ENCODE measurements at places on chromosomes 5 and 9.

DNA sequence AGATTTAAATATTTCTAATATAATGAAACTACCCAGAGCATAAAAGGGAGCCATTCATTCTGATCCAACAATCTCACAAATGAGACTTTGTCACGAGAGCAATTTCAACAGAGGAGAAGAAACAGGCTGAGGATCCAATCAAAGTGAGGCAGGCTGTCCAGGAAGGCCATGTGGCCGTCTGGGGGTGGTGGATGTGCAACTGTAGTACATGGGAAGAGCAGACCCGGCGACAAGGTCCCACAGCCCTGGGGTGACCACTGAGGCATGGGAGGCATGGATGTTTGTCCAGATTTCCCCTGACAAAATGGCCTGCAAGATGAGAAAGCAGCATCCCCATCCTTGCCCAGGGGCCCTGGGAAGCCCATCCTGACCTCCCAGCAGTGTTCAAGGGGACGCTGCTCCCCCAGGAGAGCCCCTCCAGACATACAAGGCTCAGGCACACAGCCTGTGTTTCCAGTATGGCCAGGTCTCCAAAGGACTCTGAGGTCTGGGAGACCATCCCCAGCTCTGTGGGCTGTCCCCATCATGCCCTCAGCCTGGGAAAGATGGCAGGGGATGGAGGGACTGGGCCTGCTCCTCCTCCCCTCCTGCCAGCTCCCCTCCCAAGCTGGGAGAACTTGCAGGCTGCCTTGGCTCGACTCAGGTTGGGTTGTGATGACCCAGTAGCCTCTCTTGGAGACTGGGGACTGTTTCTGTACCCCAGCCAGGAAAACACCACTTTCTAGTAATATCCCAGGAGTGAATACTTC, 27.5 kb upstream of the FCN2 start:
- DNase-seq, result no peak

DNA sequence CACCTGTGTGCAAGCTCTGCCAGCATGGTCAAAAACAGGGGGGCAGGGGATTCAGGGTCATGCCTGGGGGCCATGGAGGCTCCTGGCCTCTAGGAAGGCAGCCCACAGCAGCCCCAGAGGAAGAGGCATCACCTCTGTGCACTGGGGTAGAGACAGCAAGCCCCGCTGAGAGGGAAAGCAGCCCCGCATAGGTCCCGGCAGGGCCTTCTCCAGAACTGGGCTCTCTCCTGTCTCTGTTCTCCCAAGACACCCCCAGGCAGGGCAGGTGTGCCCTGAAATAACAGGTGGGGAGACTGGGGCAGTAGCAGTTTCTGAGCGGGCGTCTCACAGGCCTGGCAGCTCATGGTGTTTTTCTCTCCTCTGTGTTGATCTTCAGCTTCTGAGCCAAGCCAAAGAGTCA, 279.1 kb downstream of the HSPA4 start:
- no peak for DNase-seq

DNA sequence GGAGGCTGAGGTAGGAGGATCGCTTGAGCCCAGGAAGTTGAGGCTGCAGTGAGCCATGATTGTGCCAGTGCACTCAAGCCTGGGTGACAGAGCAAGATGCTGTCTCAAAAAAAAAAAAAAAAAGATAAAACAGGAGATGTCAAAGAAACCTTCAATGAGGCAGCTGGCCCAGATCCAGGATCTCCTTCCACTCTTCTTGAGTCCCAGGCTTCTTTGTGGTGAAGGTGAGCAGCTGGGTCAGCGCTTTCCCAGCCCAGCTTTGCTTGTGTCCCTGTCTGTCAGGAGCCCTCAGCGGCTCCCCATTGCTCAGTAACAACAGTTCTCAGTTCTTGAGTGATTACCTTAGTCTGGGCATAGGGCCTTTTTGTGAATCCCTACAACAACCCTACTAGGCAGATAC, 69.4 kb upstream of the PSD2 start:
- no peak for DNase-seq

DNA sequence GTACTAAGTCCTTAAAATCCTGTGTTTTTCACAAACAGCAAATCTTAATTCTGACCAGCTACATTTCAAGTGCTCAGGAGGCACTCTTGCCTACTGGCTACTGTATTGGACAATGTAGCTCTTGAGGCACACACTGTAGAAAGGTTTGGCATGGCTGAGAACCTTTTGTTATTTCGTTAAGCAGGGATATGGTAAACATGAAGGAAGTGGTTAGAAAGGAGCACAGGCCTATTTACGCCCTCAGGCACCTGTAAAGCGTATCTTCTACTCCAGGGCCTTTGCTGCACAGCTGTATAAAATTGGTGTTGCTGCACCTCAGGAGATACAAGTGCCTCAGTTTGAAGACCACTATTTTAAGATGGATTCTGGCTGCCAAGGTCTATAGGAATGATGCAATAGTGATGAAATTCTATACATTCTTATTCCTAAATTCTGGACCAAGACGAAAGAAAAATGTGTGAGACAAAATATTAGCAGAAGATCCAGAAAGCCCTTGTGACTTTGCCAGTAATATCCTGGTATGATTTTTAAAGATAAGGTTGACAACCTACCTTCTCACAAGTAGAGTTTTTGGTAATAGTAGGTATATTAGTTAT, 9.3 kb upstream of the OTULIN start:
- no peak for DNase-seq

GRCh38 chr5:166505544-166505943, 1785.9 kb upstream of the WWC1 start:
- DNase-seq, result no peak

- no peak for DNase-seq
Observed at GRCh38 chr5:4405614-4406219, 734.4 kb upstream of the ADAMTS16 start.

DNA sequence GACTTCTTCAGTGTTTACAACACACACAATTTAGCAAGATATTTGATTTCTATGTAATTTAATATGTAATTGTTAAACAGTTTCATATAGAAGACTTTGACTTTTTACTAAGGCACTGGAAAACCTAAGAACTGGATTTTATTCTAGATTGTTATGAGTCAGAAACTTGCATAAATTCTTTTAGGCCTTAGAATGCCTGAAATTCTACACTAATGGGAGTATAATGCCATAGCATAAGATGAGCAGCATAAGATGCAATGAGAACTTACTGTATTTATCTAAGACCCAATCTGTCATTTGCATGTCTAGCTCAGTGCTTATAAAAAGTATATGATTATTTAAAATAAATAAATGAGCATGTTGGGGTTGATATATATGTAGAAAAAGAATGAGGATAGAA, 285.2 kb downstream of the CDH12 start:
- DNase-seq, result no peak

DNA sequence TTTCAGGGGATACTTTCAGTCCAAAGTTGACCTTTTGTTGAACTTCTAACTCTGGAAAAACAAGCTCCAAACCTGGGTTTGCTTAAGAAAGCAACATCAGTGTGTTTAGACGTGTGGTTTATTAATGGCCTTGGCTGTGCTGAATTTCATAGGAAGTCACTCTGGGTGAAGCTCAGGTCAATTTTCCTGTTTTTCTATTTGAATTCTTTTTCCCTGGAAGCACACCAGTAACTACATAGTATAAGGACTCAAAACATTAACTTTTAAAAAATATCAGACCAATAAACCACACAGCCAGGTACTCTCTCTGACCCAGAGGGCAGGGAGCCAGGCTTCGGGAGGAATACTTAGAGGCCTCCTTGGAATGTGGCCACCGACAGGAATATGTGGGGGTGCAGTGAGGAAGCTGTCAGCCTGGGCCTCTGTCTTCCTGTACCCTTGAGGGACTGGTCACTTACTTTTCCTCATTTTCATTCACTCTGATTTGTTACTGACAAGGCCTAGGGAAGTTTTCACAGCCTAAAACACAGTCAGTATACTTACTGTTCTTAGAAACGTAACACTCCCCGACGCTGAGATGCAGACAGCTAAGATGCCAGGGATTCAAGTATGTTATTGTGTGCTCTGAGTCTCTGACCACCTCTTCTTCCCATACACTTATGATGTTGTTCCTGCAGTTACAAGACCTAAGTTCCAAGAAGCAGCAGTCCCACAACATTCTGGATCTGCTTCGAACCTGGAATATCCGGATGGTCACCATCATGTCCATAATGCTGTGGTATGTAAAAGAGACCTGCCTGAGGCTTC, 18.9 kb downstream of the SLC22A5 start:
- no peak for DNase-seq

DNA sequence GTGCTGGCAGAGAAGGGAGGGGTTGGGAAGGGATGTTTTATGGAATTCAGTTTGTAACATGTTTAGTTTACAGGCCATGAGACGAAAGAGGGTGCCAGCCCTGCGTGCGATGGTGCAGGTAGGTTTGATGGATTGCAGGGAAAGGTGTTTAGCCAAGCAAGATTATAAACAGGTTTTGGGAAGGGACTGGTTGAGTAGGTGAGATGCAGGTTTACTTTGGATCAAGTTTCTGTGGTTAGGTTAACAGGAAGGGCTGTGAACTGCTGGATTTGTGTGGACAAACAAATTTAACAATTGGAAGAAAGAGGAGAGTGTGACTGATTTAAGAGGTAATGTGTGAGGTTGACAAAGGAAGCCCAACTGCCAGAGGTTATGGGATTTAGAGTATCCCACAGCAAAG, 32.6 kb upstream of the GPX3 start:
- DNase-seq, result no peak

DNA sequence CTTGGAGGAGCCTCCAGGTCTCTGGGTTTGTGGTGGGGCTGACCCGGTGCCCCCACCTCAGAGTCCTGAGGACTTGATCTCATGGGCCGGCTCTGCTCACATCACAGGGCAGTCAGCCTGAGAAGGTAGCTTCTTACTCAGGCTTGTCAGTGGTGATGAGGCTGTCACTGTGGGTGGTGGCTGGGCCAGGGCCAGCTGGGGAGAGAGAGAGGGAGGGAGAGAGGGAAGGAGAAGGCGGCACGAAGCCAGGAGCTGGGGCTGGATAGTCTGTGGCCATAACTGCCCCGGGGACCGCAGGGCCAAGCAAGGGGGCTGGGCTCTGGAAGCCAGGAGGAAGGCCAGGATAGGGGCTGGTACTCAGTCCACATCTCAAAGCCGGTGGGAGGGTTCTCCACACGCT, 6.5 kb downstream of the NTNG2 start:
- DNase-seq, result no peak

- DNase-seq, result no peak
Observed at GRCh38 chr9:70303268-70303667, 44.5 kb downstream of the SMC5 start.

DNA sequence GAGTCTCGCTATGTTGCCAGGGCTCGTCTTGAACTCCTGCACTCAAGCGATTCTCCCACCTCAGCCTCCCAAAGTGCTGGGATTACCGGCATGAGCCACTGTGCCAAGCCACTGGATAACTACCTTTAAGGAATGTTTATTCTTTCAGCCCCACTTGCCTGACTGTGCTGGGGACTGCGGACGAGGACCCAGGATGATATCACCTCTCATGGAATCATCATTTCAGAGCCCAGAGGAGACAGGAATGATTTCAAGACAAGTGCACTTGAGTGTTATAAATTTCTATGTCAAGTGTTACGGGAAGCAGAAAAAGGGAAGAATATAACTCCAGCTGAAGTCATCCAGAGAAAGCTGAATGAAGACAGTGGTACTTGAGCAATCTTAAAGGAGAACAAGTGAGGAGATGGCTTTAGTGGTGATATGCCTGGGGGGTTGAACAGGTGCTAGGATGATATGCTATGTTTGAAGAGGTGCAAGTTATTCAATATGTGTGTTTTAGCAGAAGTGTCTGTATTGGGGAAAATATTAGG, 109.3 kb downstream of the DCP2 start:
- DNase-seq, result no peak

GRCh38 chr9:126468141-126468825, 141.7 kb downstream of the MVB12B start:
- DNase-seq, result no peak

Measured in psoas muscle (tissue), 8 donors.